Activated CD4-positive, alpha-beta T cell treated with anti-CD3 and anti-CD28 coated beads, Interleukin-2, amount 50 U/mL, for 24 hours (primary cell): ENCODE measurements at places on chromosomes 4 and X.

- DNase-seq, result no peak
Observed at GRCh38 chr4:15612136-15612535, 43.0 kb downstream of the FBXL5 start.

DNA sequence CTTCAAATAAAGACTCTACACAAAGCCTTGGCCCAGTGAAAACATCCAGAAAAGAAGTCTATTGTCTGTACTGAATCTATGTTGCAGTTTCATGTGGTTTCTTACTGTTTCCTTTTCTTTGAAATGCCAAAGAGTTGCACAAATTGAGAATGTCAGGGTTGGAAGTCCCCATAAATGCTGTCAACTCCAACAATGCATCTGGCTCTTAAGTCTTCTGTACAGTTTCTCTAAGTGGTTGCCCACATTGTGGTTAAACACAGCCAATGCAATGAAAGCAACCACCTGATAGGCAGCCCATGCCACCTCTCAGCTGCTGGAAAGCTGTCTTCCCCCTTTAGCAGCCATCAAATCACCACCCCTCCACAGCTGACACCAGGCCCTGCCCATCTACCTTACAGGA is 67.2 kb upstream of the C1GALT1C1 start:
- DNase-seq, result peak; percentile 19

DNA sequence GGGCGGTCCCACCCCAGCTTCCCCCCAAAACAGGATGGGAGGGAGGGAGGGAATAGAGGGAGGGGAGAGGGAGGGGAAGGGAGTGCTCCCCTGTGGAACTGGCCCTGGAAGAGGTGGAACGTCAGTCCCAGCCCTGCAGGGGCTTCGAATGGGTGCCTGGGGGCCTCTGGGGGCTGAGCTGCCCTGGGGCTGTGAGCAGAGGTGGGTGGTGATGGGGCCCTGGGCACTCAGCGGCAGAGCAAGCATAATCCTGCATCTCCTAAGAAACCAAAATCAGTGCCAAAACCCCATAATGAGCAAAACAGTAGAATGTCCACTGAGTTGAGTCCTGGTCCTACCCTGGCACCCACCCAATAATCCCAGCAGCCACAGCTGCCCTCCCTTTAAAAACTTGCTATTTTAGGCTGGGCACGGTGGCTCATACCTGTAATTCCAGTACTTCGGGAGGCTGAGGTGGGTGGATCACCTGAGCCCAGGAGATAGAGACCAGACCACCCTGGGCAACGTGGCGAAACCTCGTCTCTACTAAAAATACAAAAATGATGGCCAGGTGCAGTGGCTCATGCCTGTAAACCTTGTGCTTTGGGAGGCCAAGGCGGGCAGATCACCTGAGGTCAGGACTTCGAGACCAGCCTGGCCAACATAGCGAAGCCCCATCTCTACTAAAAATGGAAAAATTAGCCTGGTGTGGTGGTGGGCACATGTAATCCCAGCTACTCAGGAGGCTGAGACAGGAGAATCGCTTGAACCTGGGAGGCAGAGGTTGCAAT is 11.1 kb downstream of the DOK7 start:
- DNase-seq, result no peak

- DNase-seq, result no peak
Observed at GRCh38 chrX:57737881-57738280, 57.8 kb upstream of the NLRP2B start.

- DNase-seq, result no peak
Observed at GRCh38 chrX:50470103-50471031, at the start of gene DGKK. Gene DGKK, minus strand, starts transcription at chrX:50470825. Its CDS starts 147 bp downstream, at chrX:50470678.

- no peak for DNase-seq
Observed at GRCh38 chrX:9642270-9642995, 123.2 kb downstream of the GPR143 start.

DNA sequence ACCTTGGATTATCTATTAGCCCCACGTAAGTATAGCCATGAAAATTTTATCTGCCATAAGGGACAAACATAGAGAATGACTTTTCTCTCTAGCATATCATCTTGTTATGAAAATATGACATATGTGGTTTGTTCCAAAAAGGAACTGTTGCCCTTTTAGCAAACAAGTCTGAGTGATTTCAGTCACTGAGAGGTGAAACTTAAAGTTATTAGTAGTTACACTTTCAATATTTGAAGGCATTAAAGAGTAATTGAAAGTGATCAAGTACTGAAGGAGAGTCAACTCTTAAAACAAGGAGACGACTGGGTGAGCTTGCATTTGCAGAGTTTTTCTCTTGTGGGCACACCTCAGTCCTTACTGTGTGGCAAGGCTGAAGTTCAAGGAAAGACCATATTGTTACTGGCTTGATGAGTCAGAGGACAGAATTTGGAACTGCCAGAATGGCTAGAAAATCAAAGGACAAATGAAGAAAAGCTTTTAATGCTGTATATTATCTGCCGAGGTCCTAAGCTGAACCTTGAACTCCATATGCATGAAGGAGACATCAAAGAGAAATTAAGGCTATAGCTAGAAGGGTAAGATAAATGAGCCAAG is 205.1 kb upstream of the EMCN start:
- no peak for DNase-seq

DNA sequence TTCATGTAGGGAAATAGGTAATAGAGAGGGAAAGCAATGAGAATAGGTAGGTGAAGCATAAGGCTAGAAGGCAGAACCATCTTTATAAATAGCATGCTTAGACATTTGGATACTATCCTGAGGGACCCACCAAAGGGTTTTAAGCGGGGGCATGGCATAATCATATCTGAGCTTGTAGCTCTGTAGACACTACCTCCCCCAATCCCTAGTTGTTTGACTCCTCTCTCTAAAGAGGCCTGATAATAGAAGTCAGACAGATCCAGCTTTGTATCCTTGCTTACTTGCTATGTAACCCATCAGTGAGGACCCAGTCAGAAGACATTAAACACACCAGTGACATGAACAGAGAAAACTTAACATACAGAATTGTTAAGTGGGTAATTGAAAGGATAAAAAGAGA is 58.7 kb downstream of the SCFD2 start:
- no peak for DNase-seq

GRCh38 chrX:1144293-1144692 is 68.2 kb downstream of the CRLF2 start:
- DNase-seq, result no peak

- no peak for DNase-seq
Observed at GRCh38 chrX:32514986-32515385, 696.4 kb downstream of the DMD start.

GRCh38 chr4:7736436-7737267 is 203.0 kb downstream of the AFAP1 start:
- DNase-seq, result no peak

DNA sequence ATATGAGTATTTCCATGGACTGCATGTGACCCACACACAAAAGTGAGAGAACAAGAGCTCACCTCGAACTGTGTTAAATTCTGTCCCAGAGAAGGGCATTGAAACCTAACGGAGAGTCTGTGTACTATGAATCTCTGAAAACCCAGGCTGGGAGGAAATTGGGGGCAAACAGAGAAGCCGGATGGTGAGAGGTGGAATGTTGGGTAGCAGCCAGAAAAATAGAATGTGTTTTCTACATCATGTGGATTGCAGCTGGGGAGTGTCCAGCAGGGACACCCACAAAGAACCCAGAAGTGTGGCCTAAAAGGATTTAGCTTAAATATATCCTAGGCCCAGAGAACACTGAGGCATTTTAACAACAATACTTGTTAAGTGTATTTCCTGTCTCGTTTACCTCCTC is 38.6 kb downstream of the MND1 start:
- DNase-seq, result no peak

GRCh38 chr4:105399532-105400161 is 74.2 kb downstream of the PPA2 start:
- no peak for DNase-seq

GRCh38 chr4:146943691-146944375 is 1.8 kb downstream of the TTC29 start:
- no peak for DNase-seq

DNA sequence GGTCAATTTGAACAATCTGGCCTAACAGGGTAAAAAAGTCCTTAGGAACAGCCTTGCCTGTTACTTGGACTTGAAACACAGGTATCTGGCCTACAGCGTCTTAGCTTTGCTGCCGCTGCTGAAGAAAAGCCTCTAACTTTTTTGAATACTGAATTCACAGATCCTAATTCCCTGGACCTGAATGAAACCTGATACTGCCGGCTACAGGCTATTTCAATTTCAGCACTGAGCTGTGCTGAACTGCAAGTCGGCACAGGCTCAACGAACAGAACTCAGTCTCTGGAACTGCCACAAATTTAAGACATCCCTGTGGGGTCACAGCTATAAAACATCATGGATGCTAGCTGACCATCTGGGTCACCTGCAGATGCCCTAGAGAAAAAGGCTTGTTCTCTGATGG is 7.2 kb downstream of the NR0B1 start:
- no peak for DNase-seq

- DNase-seq, result no peak
Observed at GRCh38 chr4:71201817-71202576, 136.8 kb upstream of the SLC4A4 start.

- no peak for DNase-seq
Observed at GRCh38 chr4:168128601-168129000, 36.3 kb downstream of the ANXA10 start.

- peak; percentile 49 for DNase-seq
Observed at GRCh38 chrX:41265615-41266014, 68.3 kb upstream of the DDX3X start.

DNA sequence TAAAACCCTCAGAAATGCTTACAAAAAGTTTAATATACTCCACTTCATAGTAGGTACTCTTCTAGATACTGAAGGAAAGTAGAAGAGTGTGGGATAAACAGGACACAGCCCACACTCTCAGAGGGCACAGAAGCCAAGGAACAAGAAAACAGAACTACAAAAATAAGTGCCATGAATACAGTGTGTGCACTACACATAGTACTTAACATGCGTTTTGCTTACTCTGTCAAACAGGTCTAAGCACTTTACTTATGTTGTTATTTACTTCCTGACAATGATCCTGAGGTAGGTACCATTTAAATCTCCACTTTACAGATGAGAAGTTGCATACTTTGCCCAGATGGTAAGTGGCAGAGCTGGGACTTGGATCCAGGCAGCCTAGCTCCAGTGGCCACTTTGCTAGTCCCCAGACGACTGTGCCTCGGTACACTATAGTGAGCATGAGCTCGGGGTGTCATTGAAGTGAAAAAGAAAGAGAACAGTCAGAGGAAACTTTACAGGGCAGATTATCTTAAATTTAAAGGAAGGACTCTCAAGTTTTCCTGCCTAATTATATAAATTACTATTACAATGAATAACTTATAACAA is 120.3 kb downstream of the BANK1 start:
- no peak for DNase-seq

- no peak for DNase-seq
Observed at GRCh38 chr4:88729146-88729760, 31.6 kb upstream of the NAP1L5 start.

DNA sequence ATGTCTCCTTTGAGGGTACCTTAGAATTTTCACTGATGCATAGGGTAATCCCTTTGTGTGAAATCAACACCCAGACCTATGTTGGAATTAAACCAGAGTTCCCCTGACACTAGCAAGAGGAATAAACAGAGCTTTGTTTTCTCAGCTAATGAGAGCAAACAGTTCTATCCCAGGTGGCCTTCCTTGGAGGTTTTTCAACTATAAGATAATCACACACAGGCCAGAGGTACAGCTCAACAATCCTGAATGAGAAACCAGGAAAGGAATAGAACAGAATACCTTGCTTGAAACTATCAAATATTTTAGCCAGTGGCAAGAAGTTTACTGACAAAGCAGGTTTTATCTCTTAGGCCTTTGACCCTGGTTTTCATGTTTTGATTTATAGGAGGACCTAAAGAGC is 100.2 kb downstream of the OTC start:
- DNase-seq, result no peak

DNA sequence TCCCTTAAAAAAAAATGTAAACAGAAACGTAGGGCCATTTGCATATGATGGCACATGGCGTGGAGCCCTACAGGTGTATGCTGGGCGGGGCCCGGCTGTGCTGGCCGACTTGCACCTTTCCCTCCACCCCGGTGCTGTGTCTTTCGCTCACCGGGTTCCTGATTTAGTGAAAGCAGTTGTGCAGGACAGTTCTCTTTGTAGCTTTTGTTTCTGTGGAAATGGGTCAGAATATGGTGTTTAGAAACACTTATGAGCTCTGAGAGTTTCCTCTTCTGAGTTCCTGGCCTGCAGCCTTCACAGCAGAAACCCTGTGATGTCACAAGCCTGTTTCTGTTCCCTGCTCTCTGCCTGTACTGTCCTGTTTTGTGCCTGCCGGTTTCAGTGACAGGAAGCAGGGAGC is 22.5 kb upstream of the MSANTD1 start:
- DNase-seq, result no peak

- no peak for DNase-seq
Observed at GRCh38 chr4:45865781-45866180, 258.1 kb downstream of the GABRG1 start.

- no peak for DNase-seq
Observed at GRCh38 chr4:165879641-165880040, 6.6 kb downstream of the TLL1 start.

DNA sequence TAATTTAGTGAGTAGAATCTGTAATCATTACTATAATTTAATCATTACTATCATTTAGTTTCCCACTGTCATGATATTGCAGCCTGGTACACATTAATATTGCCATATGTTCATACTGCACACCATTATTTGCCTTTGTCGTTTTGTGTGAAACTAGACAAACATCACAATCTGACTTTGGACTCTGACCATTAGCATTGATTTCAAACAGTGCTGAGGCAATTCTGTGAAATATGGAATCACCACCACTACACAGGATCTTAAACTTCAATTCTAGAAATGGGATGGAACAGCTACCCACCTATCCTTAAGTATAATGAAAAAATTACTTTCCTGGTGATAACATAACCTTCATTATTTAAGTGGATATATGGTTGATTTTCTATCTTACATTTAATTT is 98.3 kb downstream of the SORBS2 start:
- DNase-seq, result no peak

GRCh38 chr4:182795446-182796238 is 121.5 kb downstream of the DCTD start:
- no peak for DNase-seq

GRCh38 chr4:139144161-139144859 is 32.7 kb downstream of the ELF2 start:
- DNase-seq, result no peak

DNA sequence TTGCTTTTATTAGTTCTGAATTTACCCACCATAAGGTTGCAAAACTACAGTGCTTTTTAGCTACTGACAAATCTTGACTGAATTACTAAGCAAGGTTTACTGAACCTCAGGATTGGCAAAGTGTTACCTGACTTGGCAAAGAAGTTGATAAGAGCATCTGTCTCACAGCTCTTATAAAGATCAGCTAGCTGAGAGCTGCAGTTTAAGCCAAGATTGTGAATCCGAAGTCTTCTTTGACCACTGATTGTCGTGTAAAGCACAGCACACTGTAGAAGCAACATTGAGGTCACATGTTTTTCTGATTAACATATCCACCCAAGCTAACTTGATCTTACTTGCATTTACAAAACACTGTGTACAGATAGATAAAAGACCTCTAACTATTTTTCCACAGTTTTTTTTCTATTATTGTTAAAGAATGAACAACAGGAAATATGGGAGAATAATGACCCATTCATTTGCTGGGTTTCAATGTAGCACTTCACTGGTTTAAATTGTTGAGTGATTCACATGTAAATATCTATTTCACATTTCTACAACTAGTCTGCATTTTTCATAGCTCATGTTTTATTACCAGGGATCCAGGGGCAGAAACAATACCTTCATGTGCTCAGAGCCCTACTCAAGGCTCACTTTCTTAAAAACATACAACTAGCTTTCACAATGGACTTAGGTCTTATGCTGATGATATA is 54.0 kb downstream of the METTL14 start:
- no peak for DNase-seq
